Stimulated activated naive B cell treated with anti-CD40 and anti-IgM and Interleukin-4, amounts not matched to agents 10 μg/mL and 1 μg/mL and 100 μg/mL, for 72 hours (primary cell): ENCODE measurements at places on chromosomes 7 and 10.

DNA sequence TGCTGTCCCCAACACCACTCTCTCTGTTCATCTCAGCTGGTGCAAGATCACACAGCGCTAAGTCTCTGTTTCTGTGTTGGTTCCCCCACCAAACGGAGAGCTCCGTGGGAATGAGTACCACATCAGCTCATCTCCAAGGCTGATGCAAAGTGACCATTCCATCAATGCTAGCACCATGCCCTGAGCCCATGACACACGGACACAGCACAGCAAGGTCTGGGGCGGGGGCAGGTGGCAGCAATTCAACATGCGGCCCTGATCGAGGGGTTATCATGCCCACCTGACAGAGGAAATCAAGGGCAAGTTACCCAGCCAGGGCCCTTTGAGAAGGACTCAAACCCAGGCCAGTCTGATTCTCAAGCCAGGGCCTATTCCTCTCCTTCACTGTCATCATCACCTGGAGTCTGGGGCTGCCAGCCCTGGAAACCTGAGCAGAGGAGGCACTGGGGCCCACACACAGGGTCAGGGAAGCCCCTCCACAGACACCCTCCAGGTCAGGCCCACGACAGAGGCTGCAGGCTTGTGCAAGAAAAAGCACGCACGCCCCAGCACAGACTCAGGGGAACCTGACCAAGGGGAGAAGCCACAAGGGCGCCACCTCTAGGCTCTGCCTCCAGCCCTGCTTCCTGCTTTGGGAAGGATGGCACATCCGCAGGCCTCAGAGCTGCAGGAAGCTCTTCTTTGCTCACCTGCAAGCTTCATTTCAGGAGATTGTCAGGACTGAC is 74.8 kb downstream of the GRID1 start:
- no peak for DNase-seq

GRCh38 chr10:46239993-46240683 is 46.7 kb upstream of the ANTXRL start:
- no peak for DNase-seq

- no peak for DNase-seq
Measured at GRCh38 chr7:110775046-110775445, 315.9 kb upstream of the LRRN3 start.

GRCh38 chr7:132654150-132654549 is 77.9 kb upstream of the PLXNA4 start:
- DNase-seq = peak; percentile 22
